ENCODE measurements at places on chromosomes 3 and 15. TPM values are rescaled to one million over a fixed set of nuclear protein-coding genes. Genes with fewer than 3 reads are reported as not detected.
A peak's percentile ranks its signal among the peaks of the same experiment; 100 is the strongest.

ARL8B gene
- 30.6 TPM for total RNA-seq

ZNF502 gene
- total RNA-seq, result not detected

LAMB2 gene
- 121 TPM for total RNA-seq

GRCh38 chr3:4561661-4562060 is 68.5 kb downstream of the ITPR1 start:
- H3K36me3 ChIP-seq, result no peaks in the 10 kb centered on the region
- no peaks in the 10 kb centered on the region for H3K4me1 ChIP-seq
- no peaks in the 10 kb centered on the region for H3K27me3 ChIP-seq
- no peak for DNase-seq

GRCh38 chr3:67109651-67110204 is 111.6 kb downstream of the KBTBD8 start:
- H3K27ac ChIP-seq, result no peak overlapping the region
- peaks cover 4% of the 10 kb centered on the region for H3K4me1 ChIP-seq
- DNase-seq, result no peak
- no peak overlapping the region for H3K4me3 ChIP-seq

GRCh38 chr15:81113204-81113657 is 20.8 kb upstream of the CFAP161 start:
- H3K4me3 ChIP-seq, result no peak overlapping the region
- no peak for DNase-seq
- H3K36me3 ChIP-seq, result no peaks in the 10 kb centered on the region
- no peaks in the 10 kb centered on the region for H3K27me3 ChIP-seq
- H3K27ac ChIP-seq, result no peak overlapping the region

BLOC1S6 gene
- total RNA-seq, result 39.7 TPM

DNA sequence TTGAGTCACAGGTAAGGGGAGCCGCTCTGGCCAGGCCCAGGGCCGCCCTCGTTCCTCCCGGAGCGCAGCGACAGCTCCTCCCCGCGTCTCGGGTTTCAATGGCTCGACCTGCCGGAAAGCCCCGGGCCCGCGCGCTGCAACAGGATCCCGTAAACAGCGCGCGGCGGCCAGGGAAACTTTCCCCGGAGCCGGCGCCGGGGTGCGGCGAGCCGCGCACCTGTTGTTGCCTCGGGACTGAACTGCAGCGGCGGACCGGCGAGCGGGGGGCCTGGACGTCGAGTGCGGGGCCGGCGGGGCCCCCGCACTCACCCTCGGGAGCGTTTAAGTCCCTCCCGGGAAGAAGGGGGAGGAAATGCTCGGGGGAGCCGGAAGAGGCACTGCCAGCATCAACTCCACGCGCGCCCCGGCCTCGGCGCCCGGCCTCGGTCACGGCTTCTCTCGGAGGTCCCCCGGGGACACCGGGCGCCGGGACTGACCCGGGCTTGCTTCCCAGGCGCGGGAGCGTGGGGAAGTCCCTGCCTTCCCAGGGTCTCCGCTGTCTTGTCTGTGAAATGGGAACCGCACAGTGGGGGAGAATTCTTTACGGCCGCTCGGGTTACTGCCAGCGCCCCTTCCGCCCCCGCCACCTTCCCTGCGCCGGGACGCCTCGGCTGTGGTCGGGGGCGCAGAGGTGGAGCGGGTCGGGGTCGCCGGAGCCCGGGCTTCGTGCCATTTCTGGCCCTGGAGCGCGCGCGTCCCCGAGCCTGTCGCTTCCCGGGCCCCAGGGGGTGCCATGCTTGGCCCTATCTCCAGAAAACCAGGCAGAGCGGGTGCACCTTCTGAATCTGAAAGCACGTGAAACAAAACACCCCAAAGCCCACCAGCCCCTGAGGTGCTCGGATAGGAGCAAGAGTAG is 7.5 kb upstream of the PGPEP1L start:
- peaks cover 2% of the 10 kb centered on the region for H3K4me1 ChIP-seq
- H3K36me3 ChIP-seq, result no peaks in the 10 kb centered on the region
- DNase-seq, result peak; percentile 84
- no peaks in the 10 kb centered on the region for H3K27me3 ChIP-seq

DNA sequence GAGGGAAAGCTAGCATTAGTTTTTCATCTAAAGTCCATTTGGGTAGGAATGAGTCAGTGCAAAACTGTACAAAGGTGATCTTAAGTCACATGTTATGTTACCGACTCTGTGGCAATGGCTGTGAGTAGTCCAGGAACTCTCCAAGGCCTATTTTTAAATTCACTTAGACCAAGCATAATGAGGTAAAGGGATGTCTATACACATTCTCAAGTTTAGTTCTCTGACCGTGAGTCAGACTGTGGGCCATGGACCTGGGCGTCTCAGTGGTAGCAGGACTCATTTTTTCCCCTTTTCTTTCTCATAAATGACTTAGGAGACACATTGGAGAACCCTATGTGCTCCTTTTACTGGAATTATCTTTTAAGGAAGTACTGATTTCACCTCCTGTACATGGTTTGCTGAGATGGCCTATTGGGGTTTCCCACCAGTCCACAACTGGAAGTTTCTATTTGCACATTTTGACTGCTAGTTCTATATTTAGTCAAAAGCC is 488.7 kb upstream of the TPRG1 start:
- no peak for DNase-seq
- H3K27ac ChIP-seq, result no peak overlapping the region
- H3K4me1 ChIP-seq, result peaks cover 3% of the 10 kb centered on the region
- H3K36me3 ChIP-seq, result no peaks in the 10 kb centered on the region

- H3K4me3 ChIP-seq, result no peak overlapping the region
- no peaks in the 10 kb centered on the region for H3K4me1 ChIP-seq
- no peaks in the 10 kb centered on the region for H3K36me3 ChIP-seq
Measured at GRCh38 chr15:50075319-50075718, 43.7 kb downstream of the ATP8B4 start.

GRCh38 chr3:155859859-155860258 is 5.6 kb upstream of the SLC33A1 start:
- H3K4me3 ChIP-seq, result no peak overlapping the region
- no peak overlapping the region for H3K27ac ChIP-seq
- H3K36me3 ChIP-seq, result no peaks in the 10 kb centered on the region
- H3K4me1 ChIP-seq, result no peaks in the 10 kb centered on the region

GRCh38 chr15:35616498-35617271 is 70.7 kb upstream of the DPH6 start:
- no peak overlapping the region for H3K4me3 ChIP-seq
- H3K27me3 ChIP-seq, result no peaks in the 10 kb centered on the region
- no peak overlapping the region for H3K27ac ChIP-seq
- H3K36me3 ChIP-seq, result no peaks in the 10 kb centered on the region

DNA sequence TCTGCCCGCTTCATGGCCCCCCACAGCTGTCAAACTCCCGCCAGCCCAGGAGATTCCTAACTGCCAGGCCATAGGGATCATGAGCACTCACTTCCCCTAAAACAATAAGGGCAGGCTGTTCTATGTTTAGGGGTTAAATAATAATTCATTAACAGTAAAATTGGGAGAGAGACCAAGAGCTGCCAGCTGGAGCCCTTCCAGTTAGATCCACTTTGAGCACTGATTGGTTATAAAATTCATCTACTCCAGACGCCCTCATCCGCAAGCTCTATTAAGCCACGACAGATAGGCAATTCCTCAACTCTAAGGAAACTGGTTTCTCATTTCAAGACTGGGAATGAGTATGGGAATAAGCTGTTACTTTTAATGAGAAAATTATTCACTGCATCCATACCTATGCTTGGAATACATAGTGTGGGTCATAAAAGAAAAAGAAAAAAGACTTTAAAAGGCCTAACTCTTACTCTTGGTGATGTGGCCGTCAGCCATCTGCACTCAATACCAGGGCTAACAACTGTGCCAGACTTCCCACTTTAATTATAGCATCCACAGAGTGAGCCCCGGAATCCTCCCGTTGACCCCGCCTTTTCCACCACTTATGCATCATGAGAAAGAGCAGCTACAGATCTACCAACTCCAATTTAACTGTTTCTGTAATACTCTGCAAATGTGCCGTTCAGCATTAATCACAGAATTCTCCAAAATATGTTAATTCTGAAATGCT is 44.5 kb downstream of the IL17RD start:
- H3K36me3 ChIP-seq, result peaks cover 11% of the 10 kb centered on the region
- no peak overlapping the region for H3K4me3 ChIP-seq
- H3K27me3 ChIP-seq, result peaks cover 8% of the 10 kb centered on the region
- no peak overlapping the region for H3K27ac ChIP-seq
- DNase-seq, result no peak

DNA sequence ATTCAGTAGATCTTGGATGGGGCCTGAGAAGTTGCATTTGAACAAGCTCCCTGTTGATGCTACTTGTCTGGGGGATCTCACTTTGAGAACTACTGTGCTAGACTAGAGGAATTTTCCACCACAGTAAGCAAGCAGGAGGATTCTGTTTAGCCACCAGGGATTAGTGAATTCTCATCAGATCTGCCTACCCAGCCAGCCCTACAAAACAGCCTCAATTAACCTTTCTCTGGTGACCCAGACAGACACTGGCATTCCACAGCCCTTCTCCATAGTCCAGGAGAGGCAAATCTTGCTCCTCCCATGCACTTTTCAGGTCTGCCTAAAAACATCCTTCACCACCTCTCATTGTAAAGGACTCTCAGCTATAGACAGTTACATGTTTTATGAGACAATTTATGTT is 16.7 kb upstream of the MYH15 start:
- H3K4me1 ChIP-seq, result no peaks in the 10 kb centered on the region
- no peaks in the 10 kb centered on the region for H3K27me3 ChIP-seq
- no peak overlapping the region for H3K4me3 ChIP-seq
- DNase-seq, result no peak
- no peaks in the 10 kb centered on the region for H3K36me3 ChIP-seq

DNA sequence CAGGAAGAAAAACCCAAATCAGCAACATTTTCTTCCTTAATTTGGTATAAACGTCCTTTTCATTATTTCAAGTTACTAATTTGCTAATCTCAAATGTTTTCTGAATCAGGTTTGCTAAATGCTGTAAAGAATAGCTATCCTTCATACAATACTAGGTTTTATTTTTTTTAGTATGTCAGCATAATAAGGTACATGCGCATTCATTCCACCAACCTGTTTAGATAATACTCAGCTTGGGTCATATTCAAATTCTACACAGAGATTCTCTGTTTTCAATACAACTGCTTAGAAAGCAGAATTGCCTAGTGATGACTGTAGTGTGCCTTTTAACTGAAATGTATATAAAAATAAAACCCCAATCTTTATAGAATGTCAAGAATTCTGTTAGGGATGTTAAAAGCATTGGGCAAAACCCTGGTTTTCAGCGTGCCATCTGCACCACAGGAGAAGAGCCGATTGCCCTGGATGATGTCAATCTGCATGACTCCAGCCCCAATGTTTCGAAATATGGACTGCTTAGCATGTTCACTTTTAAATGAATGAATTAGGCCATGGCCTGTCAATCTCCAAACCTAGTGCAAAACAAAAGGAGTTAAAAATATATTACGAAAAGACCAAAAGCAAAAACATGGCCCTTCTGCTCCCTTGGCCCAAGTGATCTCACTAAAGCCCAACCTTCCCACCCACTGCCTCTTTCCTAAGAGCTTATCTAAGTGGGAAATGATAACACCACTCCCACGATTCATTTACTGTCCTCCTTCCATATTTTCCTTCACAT is 107.4 kb downstream of the GLDN start:
- no peak overlapping the region for H3K4me3 ChIP-seq
- no peaks in the 10 kb centered on the region for H3K4me1 ChIP-seq
- H3K36me3 ChIP-seq, result 0 out of 2 replicates have a peak, but pooled peaks cover 3% of the 10 kb centered on the region
- H3K27ac ChIP-seq, result no peak overlapping the region
- no peak for DNase-seq
- H3K27me3 ChIP-seq, result no peaks in the 10 kb centered on the region

SLC24A5 gene
- not detected for total RNA-seq

- H3K4me1 ChIP-seq, result peaks cover 3% of the 10 kb centered on the region
- H3K27me3 ChIP-seq, result no peaks in the 10 kb centered on the region
- no peak overlapping the region for H3K4me3 ChIP-seq
- H3K27ac ChIP-seq, result no peak overlapping the region
- no peaks in the 10 kb centered on the region for H3K36me3 ChIP-seq
Measured at GRCh38 chr3:192171213-192171612, 556.1 kb downstream of the FGF12 start.

GRCh38 chr15:57183614-57184344 is 192.5 kb upstream of the CGNL1 start:
- H3K27ac ChIP-seq, result no peak overlapping the region
- no peak overlapping the region for H3K4me3 ChIP-seq
- no peaks in the 10 kb centered on the region for H3K4me1 ChIP-seq
- DNase-seq, result no peak

- no peak overlapping the region for H3K27ac ChIP-seq
- H3K27me3 ChIP-seq, result no peaks in the 10 kb centered on the region
- no peak overlapping the region for H3K4me3 ChIP-seq
Measured at GRCh38 chr15:70765504-70766281, 2.3 kb upstream of the UACA start.

PLCH1 gene
- total RNA-seq, result 17.8 TPM

- H3K36me3 ChIP-seq, result no peaks in the 10 kb centered on the region
- no peak overlapping the region for H3K27ac ChIP-seq
- H3K4me3 ChIP-seq, result no peak overlapping the region
- H3K4me1 ChIP-seq, result peaks cover 5% of the 10 kb centered on the region
- DNase-seq, result no peak
Measured at GRCh38 chr3:135084405-135084804, 289.3 kb downstream of the EPHB1 start.

- H3K27me3 ChIP-seq, result no peaks in the 10 kb centered on the region
- H3K36me3 ChIP-seq, result peaks cover 16% of the 10 kb centered on the region
- H3K4me3 ChIP-seq, result no peak overlapping the region
- no peak for DNase-seq
- no peaks in the 10 kb centered on the region for H3K4me1 ChIP-seq
Measured at GRCh38 chr3:195302431-195302830, 31.5 kb upstream of the XXYLT1 start.

DNA sequence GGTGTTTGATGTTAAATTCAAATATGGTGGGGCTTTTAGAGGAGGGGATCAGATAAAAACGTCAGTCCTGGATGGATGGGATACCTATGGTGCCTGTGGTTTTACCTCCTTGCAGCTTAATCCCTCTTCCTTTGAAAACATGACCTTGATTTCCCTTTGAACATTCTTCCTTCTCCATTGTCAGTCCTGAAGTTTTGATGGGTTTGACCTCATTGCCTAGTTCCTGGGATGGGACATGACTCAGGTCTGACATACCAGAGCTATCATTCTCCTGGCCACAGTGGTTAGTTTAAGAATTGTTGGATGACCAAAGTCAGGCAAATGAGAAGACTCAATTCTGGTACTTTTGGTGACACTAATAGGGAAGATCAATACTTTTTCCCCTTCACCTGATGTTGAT is 87.2 kb downstream of the PRICKLE2 start:
- H3K4me1 ChIP-seq, result no peaks in the 10 kb centered on the region
- H3K4me3 ChIP-seq, result no peak overlapping the region
- no peak overlapping the region for H3K27ac ChIP-seq
- H3K36me3 ChIP-seq, result no peaks in the 10 kb centered on the region

Data from H9 (cell line).